ENCODE measurements at places on chromosomes 5 and 9. TPM values are rescaled to one million over a fixed set of nuclear protein-coding genes. Genes with fewer than 3 reads are reported as not detected.
A peak's percentile ranks its signal among the peaks of the same experiment; 100 is the strongest.

The ELOVL7 gene
- total RNA-seq = 1.1 TPM

The PPIC gene
- not detected for total RNA-seq

The CDC20B gene
- total RNA-seq = 0.13 TPM

The BARHL1 gene
- total RNA-seq = not detected

The CEL gene
- total RNA-seq = 1.4 TPM

The JAK2 gene
- total RNA-seq = 30.0 TPM

The IFNA16 gene
- total RNA-seq = not detected

The NFIB gene
- not detected for total RNA-seq

The CAVIN4 gene
- total RNA-seq = 0.18 TPM

The GAPT gene
- total RNA-seq = not detected

The HAPLN1 gene
- not detected for total RNA-seq

DNA sequence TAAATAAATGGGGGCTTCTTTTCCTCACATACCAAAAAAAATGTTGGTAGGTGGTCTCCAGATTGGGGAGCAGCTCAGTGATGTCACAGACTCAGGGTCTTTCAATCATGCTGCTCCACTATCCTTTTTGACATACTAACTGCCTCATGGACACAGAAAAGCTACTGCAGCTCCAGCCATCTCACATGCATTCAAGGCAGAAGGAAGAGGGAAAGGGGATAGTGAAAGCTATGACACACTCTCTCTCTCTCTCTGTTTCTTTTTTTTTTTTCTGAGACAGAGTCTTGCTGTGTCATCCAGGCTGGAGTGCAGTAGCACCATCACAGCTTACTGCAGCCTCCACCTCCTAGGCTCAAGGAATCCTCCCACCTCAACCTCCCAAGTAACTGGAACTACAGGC, 7.9 kb upstream of the ADGRD2 start:
- H3K36me3 ChIP-seq = no peaks in the 10 kb centered on the region
- peaks cover 24% of the 10 kb centered on the region for H3K27me3 ChIP-seq
- H3K27ac ChIP-seq = no peak overlapping the region
- no peak for DNase-seq

GRCh38 chr9:15132091-15132490, 174.9 kb downstream of the TTC39B start:
- H3K4me1 ChIP-seq = peaks cover 12% of the 10 kb centered on the region
- H3K36me3 ChIP-seq = no peaks in the 10 kb centered on the region
- no peak overlapping the region for H3K27ac ChIP-seq
- no peak overlapping the region for H3K4me3 ChIP-seq

DNA sequence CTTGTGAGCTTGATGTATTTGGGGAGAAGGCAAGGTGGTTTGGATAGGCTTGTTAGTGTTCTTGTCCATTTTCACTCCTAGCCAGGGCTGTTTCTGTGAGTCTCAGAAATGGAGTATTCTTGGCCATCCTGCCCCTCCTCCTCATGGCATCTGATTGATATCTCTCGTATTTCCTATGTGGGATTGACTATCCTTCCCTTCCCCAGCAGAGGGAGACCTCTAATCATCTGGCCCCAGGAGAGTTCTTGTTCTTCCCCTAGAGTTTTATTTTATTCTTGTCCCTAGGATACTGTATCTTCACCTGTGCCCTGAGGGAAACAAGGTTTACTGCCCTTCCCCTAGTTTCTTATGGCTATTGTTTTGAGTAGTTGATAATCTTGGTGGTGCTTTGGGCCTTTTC, 114.4 kb downstream of the VPS13A start:
- H3K4me1 ChIP-seq = peaks cover 12% of the 10 kb centered on the region
- H3K27me3 ChIP-seq = no peaks in the 10 kb centered on the region
- H3K27ac ChIP-seq = no peak overlapping the region
- peaks cover 37% of the 10 kb centered on the region for H3K36me3 ChIP-seq
- no peak for DNase-seq

DNA sequence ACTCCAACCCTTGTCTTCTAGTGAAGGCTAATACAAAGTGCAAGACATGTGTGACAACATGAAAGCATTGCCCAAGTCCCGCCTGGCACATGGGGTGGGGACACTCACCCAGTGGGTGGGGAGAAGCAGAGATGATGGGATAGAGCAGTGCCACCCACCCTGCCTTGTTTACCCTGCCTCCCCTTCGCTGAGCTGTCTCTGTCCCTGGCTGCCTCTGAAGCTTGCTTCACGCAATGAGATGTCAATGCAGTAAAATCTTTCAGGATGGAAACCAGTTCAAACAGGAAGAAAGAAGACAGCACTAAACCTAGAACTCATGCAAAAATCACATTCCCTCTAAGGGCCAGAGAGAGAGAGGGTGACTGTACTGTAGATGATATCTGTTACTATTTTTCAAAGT, 148.0 kb downstream of the INSYN2B start:
- no peak overlapping the region for H3K4me3 ChIP-seq
- peaks cover 37% of the 10 kb centered on the region for H3K4me1 ChIP-seq
- H3K27me3 ChIP-seq = no peaks in the 10 kb centered on the region
- H3K27ac ChIP-seq = peak overlapping the region; percentile 16
- no peak for DNase-seq

DNA sequence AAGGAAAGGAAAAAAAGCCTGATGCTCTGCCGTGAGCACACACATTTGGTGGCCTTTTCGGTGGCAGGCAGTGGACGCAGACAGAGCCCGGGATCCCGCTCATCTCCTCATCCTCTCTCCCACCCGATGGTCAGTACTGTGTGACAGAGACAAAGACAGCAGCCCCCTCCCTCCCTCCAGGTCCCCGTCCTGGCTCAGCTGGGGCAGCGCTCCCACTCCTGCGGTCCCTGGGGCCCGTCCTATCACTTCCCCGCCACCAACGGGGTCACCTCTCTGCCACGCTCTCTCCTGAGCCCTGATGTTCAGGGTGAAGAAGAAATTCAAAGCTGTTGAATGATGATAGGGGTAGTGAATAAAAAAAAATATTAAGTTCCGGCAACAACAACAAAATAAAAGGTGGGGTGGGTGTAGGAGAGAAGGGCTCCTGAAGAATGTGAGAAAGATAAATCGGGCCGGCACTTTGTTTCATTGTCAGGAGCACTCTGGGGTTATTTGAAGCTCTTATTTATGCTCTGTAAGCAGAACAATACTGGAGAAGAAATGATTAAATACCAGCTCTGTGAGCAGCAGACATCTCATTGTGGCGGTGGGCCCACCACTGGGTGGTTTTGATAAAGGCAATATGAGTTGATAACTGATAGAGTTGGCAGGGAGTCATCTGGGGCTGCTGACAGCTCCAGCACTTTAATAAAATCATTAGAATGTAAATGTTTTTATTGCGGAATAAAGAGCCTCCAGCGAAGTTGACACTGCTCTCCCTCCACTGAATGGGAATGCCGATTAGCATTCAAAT, 417.7 kb downstream of the IRX1 start:
- H3K27me3 ChIP-seq = no peaks in the 10 kb centered on the region
- no peaks in the 10 kb centered on the region for H3K36me3 ChIP-seq
- H3K4me3 ChIP-seq = no peak overlapping the region
- no peak overlapping the region for H3K27ac ChIP-seq
- H3K4me1 ChIP-seq = no peaks in the 10 kb centered on the region
- DNase-seq = no peak

GRCh38 chr5:161030229-161030628, 178.2 kb upstream of the ATP10B start:
- H3K27ac ChIP-seq = no peak overlapping the region
- no peak for DNase-seq
- H3K27me3 ChIP-seq = no peaks in the 10 kb centered on the region
- H3K4me3 ChIP-seq = no peak overlapping the region
- H3K36me3 ChIP-seq = no peaks in the 10 kb centered on the region

- H3K27ac ChIP-seq = no peak overlapping the region
- H3K27me3 ChIP-seq = peaks cover under 1% of the 10 kb centered on the region
- no peaks in the 10 kb centered on the region for H3K4me1 ChIP-seq
- no peak overlapping the region for H3K4me3 ChIP-seq
Measured at GRCh38 chr9:3018071-3018470, 174.2 kb upstream of the PUM3 start.

DNA sequence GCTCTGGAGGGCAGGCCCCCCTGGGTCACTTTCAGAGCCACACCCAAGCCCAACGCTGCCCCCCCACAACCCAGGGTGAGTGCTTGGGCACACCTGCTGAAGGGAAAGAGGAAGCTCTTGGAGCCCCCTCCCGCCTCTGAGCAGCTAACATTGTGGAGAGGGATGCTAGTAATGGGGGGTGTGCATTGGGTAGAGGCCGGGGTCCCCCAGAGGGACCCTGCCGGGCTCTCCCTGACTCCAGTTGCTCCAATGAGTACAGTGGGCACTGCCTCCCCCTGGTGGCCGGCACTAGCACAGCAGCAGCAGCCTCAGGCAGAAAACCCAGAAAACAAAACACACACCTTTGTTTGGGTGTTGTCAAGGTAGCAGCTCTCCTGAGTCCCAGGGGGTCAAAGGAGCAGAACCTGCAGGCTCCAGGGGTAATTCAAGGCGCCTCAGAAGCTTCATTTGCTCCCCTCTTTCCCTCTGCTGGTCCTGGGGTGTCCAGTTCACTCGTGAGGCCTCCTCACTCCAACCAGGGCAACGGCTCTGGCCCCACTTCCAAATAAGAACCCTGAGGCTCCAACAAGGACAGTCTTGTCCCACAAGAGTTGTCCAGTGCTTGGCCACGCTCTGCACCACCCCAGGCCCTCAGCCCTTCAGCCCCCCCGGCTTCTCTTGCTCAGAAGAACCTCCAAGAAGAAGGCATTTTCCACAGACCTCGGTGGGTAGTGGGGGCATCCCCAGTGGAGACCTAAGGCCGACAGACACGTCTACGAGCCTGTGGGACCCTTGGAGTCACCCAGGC, 16.1 kb downstream of the GBGT1 start:
- no peaks in the 10 kb centered on the region for H3K27me3 ChIP-seq
- H3K36me3 ChIP-seq = peaks cover 12% of the 10 kb centered on the region
- H3K4me3 ChIP-seq = peak overlapping the region; percentile 88
- H3K4me1 ChIP-seq = peaks cover 54% of the 10 kb centered on the region
- peak overlapping the region; percentile 89 for H3K27ac ChIP-seq
- peak; percentile 87 for DNase-seq

DNA sequence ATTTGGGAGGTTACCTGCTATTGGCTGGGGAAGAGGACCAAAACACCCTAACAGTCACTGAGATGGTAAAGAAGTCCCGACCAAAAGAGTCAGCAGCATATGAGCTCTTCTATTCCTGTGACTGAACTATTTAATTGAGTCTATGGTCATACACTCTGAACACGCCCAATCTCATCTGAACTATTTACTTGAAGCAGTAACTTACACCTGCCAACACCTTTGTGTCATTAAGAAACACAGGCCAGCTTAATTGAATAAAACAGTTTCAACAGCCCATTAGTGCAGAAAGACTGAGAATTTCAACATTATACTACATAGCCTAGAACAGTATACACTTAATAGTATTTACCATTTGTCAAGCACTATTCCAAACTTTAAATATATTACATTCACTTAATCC, 47.8 kb downstream of the NR6A1 start:
- H3K27ac ChIP-seq = no peak overlapping the region
- no peaks in the 10 kb centered on the region for H3K36me3 ChIP-seq
- H3K4me3 ChIP-seq = no peak overlapping the region
- peaks cover 15% of the 10 kb centered on the region for H3K27me3 ChIP-seq

DNA sequence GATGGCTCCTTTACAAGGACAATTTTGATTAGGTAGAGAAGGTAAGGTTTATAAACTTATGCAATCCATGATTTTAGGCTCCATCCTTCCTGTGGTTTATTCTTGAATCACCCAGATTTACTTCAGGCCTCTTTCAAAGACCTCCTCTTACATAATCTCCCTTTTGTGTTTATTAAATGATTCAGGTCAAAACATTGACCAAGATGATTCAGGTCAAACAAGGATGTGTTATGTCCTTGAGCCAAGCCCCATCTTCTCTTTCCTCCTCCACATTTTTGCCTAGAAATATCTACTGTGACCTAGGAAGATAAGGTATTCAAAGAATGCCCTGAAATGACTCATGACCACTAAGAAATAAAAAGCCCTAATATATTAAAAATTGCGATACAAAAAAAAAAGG, 31.8 kb upstream of the TLR4 start:
- DNase-seq = no peak
- peaks cover 6% of the 10 kb centered on the region for H3K27me3 ChIP-seq
- no peak overlapping the region for H3K27ac ChIP-seq
- H3K36me3 ChIP-seq = no peaks in the 10 kb centered on the region
- H3K4me1 ChIP-seq = no peaks in the 10 kb centered on the region
- H3K4me3 ChIP-seq = no peak overlapping the region

- no peaks in the 10 kb centered on the region for H3K36me3 ChIP-seq
- H3K4me1 ChIP-seq = no peaks in the 10 kb centered on the region
- H3K27me3 ChIP-seq = no peaks in the 10 kb centered on the region
- no peak overlapping the region for H3K4me3 ChIP-seq
Measured at GRCh38 chr9:108213511-108213910, 642.3 kb downstream of the ACTL7B start.

DNA sequence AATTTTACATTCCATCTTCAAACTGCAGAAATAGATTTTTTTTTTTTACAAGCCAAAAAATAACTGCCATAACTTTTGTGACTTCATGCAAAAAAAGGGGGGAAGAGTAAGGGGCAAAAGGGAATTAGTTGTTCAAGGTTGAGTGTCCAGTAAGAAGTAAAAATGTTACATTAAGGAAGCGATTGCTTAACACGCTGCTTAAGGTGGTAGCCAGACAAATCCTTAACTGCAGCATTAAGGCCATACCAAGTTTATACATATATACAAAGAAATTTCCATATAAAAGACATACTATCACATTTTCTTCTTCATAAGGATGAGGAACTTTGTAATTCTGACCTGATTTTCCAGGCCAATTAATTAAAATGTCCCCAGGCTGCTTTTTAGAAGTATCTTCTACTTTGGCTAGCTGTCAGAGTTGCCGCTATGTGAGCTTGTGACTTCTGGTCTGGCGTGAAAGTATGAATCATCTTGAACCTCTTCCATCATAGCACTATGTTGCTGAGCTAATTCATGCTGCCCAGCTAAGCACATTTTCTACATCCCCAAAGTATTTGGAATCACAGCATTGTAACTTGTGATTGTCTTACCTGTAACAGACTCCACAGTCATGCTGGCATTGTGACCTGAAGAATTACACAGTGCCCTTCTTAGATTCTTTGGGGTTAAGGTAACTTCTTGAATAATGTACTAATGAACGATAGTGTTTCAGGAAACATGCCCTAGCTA, 40.0 kb downstream of the G3BP1 start:
- no peak overlapping the region for H3K4me3 ChIP-seq
- no peak for DNase-seq
- H3K36me3 ChIP-seq = peaks cover 85% of the 10 kb centered on the region
- H3K27me3 ChIP-seq = no peaks in the 10 kb centered on the region
- no peak overlapping the region for H3K27ac ChIP-seq

GRCh38 chr5:56123531-56124243, 109.4 kb downstream of the ANKRD55 start:
- no peak overlapping the region for H3K27ac ChIP-seq
- H3K27me3 ChIP-seq = peaks cover 2% of the 10 kb centered on the region
- H3K36me3 ChIP-seq = no peaks in the 10 kb centered on the region
- no peak for DNase-seq
